GM10248 (cell line): ENCODE measurements at places on chromosomes 2 and 18.

GRCh38 chr18:59063300-59063906 lies 76.3 kb upstream of the SEC11C start:
- peak; percentile 35 for DNase-seq

GRCh38 chr2:54073796-54074195 lies 41.6 kb upstream of the ACYP2 start:
- no peak for DNase-seq

DNA sequence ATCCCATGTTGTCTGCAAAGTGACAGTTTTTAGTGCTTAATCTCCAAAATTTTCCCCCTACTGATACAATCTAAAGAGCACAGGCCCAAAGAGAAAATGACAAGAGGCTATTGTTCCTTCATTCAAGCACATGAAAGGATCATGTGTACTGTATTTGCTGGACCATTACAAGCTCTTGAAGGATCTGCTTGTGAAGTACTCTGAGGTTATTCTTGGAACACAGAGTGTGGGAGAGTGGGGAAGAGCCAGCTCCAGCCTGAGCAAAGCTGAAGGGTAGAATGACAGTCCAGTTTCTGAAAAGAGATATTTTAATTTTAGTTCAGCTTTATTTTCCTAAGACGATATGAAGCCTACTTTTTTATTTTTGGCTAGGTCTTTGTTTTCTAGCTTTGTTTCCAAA lies 112.2 kb downstream of the GALNT3 start:
- no peak for DNase-seq

DNA sequence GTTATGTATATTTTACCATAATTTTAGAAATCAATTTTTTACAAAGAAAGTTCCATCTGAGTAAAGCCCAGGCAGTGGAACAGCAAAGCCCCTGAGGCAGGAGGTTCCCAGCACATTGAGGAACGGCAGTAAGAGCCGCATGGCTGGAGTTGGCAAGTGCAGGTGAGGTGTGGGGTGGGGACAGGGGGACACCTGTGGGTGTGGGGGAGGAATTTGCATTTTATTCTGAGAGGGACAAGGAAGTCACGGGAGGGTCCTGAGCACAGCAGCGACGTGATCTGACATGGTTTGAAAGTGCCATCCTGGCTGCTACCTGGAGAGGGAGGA lies 16.1 kb upstream of the ADI1 start:
- DNase-seq = no peak

DNA sequence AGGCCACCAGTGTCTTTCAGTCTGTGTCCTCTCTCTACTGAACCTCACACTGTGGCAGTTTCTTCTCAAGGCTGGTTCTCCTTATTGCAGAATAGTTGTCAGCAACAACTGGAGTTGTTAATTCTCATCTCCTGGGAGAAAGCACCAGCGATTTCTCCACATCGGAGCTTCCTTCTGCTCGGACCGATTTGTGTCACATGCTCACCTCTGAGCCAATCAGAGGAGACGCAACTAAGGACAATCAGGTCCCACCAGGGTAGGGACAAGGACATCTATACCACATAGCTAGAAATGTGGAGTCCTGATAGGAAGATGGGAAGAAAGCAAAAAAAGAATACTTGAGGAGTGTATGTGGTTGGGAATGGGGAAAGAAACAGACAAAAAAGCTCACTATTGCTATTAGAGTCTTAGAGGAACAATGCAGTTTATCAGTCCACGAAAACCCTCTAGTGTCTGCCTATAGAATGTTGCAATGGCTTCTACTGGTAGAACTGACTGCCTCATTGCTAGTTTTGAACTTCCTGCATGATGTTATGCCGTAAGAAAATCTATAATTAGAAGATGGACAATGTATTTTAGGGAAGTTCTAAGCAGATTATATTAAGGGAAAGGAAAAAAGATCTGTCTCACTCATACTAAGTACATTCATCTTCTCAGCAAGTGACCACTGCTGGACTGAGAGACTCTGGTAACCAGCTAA lies 169.7 kb downstream of the CDCA7 start:
- DNase-seq = no peak

GRCh38 chr2:151904021-151904420 lies 75.8 kb upstream of the ARL5A start:
- DNase-seq = no peak

- DNase-seq = no peak
Measured at GRCh38 chr18:49486606-49486952, 455 bp downstream of the C18orf32 start.

GRCh38 chr2:79025421-79025820 lies at the start of gene REG3G:
REG3G (plus strand) TSS chr2:79025702; CDS start chr2:79026094, 392 bp downstream.
- no peak for DNase-seq

- no peak for DNase-seq
Measured at GRCh38 chr18:59062643-59063006, 77.1 kb upstream of the SEC11C start.

GRCh38 chr2:95303191-95303919 lies 6.2 kb downstream of the KCNIP3 start:
- DNase-seq = no peak

GRCh38 chr18:7104649-7105048 lies 12.9 kb downstream of the LAMA1 start:
- DNase-seq = no peak

- DNase-seq = no peak
Measured at GRCh38 chr2:96626553-96626942, 11.6 kb downstream of the KANSL3 start.

DNA sequence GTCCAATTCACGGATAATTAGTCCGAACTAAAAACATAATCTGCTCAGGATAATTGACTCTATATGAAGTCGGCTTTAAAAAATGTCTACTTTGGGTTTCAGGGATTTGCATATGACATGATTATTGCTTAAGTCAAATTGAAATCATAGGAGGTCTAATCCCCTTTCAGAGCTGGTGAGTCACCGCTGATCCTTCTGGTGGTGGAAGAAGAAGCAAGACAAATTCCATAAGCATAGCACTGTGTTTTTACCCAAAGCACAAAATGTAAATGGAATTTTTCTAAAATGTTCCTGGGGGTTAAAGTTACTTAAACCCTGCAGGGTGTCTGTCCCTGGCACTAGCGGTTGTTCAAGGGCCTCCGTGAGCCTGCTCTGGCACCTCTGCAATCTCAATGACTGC lies 460.2 kb downstream of the LRATD1 start:
- no peak for DNase-seq
